ENCODE measurements at places on chromosomes 2 and 18.

GRCh38 chr2:182038576-182038975, 52.9 kb downstream of the PPP1R1C start:
- DNase-seq = no peak

GRCh38 chr18:24726727-24727492, 266.5 kb downstream of the HRH4 start:
- peak; percentile 15 for DNase-seq

DNA sequence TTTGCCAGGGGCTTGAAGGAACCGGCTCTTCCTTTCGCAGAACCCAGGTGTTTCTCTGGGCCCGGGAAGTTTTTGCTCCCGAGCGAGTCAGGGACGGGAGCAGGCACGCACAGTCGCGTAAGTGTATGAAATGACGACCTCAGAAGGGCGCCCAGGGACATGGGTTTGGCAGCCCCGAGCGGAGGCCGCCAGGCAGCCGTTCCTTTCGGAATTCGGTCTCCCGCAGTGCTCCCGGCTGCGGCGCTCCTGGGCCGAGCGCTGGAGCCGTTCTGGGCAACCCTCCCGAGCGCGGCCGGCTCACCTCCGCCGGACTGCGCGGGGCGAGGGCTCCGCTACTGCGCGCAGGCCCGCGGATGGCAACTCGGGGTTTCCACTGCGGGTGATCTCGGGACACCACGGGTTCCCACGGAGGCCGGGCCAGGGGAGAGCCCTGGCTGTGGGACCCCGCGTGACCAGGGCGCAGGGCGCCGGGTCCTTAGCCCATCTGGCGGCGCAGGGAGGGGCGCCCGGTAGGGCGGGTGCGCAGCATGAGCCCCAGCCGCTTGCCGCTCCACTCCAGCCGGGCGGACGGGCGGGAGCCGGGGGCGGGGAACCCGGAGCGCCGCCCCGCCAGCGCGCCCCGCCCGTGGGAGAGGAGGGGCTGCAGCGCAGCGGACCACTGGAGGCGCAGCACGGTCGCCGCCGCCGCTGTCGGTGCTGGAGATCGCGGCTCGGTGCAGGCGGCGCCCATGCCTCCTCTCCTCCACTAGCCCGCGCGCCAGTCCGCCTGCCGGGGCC, at the start of gene OSBPL6:
Gene OSBPL6, plus strand, starts transcription at position 690 of the 777 bp plus-strand sequence. CDS start 111,673 bp downstream, outside the sequence.
- no peak for DNase-seq

DNA sequence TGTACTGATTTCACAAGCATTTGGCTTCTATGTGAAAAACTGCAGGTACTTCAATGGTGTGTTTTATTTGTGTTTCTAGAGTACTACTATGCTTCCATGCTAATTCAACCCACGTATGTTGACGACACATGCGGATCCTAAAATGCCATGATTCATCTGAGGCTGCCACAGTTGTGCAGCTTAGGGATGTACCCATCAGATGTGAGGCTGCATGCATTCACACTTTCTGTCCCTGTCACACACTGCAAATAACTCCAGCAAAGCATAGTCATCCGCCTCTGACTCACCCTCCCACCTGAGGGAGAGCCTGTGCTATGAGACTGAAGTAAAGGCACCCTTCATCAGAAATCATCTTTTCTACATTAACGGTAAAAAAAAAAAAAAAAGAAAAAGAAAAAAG, 22.1 kb upstream of the SERTAD2 start:
- no peak for DNase-seq

DNA sequence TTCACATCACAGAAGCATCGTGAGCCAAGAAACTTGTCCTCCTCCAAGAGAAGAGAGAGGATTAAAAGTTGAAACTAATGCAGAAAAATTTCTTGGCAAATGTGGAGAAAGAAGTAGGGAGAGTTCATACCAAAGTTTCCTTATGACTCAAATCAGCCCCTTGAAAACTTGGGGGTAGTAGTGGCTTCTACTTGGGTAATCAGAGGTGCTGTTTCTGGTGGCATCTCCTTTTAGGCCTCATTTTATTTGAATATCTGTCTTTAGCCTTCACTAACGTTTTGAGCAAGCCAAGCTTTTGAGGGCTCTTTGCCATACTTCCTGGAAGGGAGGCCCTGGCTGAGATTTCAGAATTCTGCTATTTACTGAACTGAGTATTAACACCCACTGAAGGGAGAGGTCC, 515.3 kb upstream of the MEX3C start:
- DNase-seq = no peak
